Psoas muscle (tissue), 8 donors: ENCODE measurements at places on chromosomes 6 and 20. TPM values are rescaled to one million over a fixed set of nuclear protein-coding genes. Genes with fewer than 3 reads are reported as not detected.

DNA sequence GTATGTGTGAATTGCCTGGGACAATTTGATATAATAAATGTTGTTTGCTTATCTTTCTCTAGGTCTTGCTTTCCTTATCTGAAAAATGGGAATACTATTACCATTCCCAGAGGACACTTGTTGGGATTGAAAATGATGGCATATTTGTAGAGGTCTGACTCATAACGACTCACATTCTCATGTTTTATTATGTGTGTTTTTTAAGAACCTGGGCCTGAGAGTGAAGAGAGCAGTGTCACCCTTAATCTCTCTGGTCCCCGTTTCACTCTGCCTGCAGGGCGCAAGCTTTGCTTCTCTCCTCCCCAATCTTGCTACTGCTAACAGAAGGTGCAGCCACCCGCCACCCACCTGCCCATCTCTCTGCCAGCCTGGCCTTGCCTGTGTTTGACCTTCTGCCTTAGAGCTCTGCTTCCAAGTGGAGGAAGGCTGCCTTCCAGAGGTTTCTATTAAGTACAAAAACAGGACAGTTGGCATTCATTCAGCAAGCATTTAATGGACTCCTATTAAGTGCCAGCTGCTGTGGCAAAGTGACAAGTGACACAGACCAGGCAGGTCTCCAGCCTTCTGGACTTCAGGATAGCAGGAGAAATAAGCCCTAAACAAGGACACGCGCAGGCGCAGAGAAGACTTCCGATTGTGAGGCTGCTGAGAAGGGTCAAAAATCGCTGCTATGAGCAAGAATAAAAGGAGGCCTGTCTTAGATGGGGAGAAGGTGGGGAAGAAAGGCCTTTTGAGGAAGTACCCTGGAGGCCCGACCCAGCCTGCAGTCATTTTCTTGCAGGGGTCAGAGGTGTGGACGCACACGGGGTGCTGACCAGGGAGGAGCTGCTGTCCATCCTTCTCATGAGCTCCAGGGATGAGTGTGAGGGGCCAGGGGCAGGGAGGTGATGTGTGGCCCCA is 112.5 kb downstream of the JPH2 start:
- H3K4me1 ChIP-seq, result peaks cover 8% of the 10 kb centered on the region
- H3K27me3 ChIP-seq, result no peaks in the 10 kb centered on the region
- H3K4me3 ChIP-seq, result no peak overlapping the region

GRCh38 chr6:2558861-2559801 is 191.6 kb downstream of the MYLK4 start:
- no peak for DNase-seq
- H3K27me3 ChIP-seq, result no peaks in the 10 kb centered on the region
- H3K4me1 ChIP-seq, result no peaks in the 10 kb centered on the region
- no peak overlapping the region for H3K4me3 ChIP-seq

GRCh38 chr20:21174516-21175239 is 48.8 kb downstream of the KIZ start:
- H3K27ac ChIP-seq, result no peak overlapping the region
- no peak for DNase-seq
- peaks cover 13% of the 10 kb centered on the region for H3K4me1 ChIP-seq

DNA sequence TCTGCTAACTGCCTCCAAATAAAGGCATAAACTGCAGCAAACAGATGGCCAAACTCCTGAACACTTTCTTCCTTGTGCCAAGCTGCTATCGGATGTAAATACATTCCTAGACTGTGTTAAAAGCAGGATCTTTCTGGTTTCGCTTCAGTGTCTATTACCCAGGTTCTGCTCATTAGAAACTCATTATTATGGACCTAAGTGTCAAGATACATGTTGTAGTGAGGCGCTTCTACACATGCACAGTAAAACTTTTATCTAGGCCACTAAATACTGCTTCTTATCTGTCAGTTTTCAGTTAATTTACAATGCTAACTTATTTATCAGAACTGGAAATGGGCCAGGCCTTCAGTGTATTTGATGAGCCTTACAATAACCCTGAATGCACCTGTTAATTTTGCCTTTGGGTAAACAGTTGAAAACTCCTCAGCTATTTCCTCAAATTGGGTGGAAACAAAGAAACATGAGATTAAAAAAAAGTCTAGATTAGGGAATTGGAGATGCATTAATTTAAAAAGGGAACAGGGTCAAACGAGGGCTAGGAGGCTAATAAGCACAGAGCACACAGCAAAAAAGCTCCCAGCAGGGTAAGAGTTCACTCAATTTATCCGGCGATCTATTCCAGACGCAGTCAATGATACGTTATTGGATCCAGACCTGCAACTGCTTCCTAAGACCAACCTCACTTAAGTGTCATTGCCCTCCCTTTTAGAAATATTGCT is 240.6 kb downstream of the FOXC1 start:
- no peak overlapping the region for H3K4me3 ChIP-seq
- no peaks in the 10 kb centered on the region for H3K36me3 ChIP-seq
- no peaks in the 10 kb centered on the region for H3K27me3 ChIP-seq
- no peaks in the 10 kb centered on the region for H3K4me1 ChIP-seq

DEFB128 gene
- total RNA-seq, result not detected

- H3K4me3 ChIP-seq, result no peak overlapping the region
- no peaks in the 10 kb centered on the region for H3K36me3 ChIP-seq
- H3K4me1 ChIP-seq, result peaks cover 14% of the 10 kb centered on the region
- H3K27ac ChIP-seq, result no peak overlapping the region
Measured at GRCh38 chr6:127180426-127180825, 62.0 kb downstream of the RSPO3 start.

- no peak overlapping the region for H3K27ac ChIP-seq
- DNase-seq, result no peak
- no peaks in the 10 kb centered on the region for H3K36me3 ChIP-seq
- no peaks in the 10 kb centered on the region for H3K27me3 ChIP-seq
- H3K4me1 ChIP-seq, result no peaks in the 10 kb centered on the region
Measured at GRCh38 chr6:1910621-1911407, 301.1 kb downstream of the FOXC1 start.

ZC2HC1B gene
- total RNA-seq, result not detected
